ENCODE measurements at places on chromosomes 2 and 18.

GRCh38 chr2:22769497-22769896 is 615.5 kb upstream of the KLHL29 start:
- no peak for DNase-seq

- no peak for DNase-seq
Measured at GRCh38 chr2:207039225-207039624, 99.9 kb downstream of the CPO start.

- DNase-seq, result no peak
Measured at GRCh38 chr2:168574856-168575630, 119.0 kb downstream of the CERS6 start.

DNA sequence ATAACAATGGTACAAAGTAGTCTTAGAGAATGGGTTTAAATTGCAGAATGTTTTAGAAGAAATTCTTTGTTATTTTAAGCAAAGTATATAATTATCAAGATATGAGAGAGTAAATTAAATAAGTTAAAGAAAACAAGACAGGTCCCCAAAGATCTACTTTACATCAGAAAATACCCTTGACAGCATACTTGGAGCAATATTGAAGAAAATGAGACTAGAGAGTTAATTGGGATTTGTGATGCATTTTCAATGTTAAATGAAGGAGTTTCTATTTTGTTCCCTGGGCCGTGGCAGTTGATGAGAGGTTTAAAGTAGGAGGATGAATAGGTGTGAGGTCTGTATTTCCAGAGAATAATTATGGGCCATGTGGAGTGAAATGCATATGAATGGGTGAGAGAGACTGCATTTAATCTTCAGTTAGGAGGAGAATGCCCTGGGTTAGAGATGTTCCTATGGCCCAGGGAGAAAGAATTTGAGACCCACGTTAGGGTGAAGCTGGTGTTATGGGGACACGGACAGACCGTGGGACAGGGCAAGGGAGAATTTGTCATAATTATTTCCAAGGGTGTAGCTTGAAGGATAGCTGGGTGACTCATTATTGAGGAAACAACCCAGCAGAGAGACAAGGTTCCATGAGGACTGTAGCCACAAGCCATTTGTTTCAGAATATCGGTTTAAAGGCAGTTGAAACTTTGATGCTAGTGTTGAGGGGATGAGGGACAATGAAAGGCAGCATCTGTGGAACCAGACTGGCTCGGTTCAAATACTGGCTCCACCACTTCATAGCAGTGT is 22.7 kb downstream of the MGAT5 start:
- DNase-seq, result no peak

DNA sequence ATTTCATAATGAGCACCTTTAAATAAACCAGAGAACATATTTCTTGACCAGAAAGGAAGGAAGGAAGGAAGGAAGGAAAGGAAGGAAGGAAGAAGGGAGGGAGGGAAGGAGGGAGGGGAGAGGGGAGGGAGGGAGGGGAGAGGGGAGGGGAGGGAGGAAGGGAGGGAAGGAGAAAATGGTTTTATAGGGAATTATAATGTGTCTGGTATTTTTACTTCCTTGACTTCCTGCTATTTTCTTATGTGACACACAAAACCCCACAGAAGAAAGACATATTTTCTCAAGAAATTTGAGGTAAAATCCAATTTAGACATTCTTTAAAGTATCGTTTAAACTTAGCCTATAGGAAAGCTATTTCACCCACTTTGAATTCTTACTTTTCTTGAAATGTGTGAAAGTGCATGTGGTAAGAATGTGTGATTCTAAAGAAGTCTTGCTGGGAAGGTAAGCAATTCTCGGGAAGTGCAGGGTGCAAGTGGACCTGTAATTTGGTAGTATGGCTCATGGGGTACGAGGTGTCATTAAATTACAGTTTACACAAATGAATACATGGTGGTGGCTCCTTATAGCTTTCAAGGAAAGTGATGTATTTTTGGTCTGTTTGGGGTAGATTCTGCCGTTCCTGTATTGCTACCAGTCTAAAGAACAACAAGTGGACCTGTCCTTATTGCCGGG is 18.0 kb downstream of the RNF125 start:
- DNase-seq, result no peak

- DNase-seq, result peak; percentile 64
Measured at GRCh38 chr2:176075481-176075880, 8.3 kb downstream of the EVX2 start.

- DNase-seq, result no peak
Measured at GRCh38 chr2:147759536-147759935, 85.3 kb upstream of the ACVR2A start.

- no peak for DNase-seq
Measured at GRCh38 chr2:121634354-121635307, 14.6 kb downstream of the CLASP1 start.

DNA sequence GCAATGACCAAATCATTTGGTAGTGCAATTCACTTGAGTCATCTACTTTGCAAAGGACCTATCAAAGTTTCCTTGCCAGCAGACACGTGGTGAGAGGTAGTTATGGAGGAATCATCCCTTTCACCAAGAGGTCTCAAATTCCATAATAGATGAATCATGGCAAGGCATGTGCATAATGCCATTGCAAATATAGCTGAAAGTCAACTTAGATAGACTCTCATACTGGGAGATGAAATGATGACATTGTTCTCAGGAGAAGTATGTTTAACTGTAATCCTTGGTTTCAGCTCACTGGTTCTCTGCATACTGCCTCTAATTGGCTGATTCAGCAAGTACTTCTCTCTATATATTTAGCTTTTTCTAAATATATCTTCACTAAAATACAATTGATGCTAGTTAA is 57.2 kb downstream of the CALCRL start:
- no peak for DNase-seq

- DNase-seq, result no peak
Measured at GRCh38 chr18:48279312-48279711, 129.9 kb downstream of the ZBTB7C start.

DNA sequence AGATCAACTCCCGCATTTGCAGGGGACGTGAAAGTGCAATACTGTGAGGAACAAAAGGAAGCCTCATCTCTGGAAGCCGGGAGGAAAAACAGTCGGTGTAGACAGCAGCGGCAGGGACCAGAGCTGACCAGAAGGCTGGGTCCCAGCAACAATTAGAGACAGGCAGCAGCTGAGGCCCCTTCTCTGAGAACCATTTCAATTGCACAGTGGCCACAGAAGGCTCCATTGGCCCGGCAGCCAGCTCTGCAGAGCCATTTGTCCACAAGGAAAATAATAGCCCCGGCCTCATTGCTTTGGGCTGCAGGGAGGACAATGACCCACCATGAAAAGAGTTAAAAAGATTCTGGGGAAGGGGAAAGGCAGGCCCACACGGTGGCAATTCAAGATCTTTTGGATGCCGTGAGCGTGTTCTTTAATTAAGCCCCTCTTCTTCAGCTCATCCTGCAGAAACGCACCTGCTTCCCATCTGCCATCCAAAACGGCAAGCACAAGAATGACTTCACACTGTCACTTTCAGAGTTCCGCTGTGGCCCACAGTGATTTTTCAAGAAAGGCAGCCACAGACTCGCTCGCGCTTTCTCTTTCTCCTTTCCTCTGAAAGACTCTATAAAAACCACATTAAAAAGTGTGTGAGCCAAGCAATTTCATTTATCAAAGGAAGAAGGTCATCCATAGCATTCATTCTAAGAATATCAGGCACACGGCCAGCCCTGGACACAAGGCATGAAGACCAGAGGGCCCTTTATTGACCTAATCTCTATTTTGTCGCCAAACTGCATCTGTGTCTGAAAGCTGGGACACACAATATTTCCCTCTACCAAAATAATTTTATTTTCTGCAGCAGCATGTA is 293.6 kb downstream of the SOX11 start:
- DNase-seq, result no peak

GRCh38 chr2:105239924-105240323 is 1.6 kb upstream of the GPR45 start:
- DNase-seq, result no peak

- no peak for DNase-seq
Measured at GRCh38 chr2:55883829-55884228, 39.8 kb downstream of the EFEMP1 start.

GRCh38 chr2:54997826-54998225 is 52.4 kb downstream of the RTN4 start:
- DNase-seq, result no peak

DNA sequence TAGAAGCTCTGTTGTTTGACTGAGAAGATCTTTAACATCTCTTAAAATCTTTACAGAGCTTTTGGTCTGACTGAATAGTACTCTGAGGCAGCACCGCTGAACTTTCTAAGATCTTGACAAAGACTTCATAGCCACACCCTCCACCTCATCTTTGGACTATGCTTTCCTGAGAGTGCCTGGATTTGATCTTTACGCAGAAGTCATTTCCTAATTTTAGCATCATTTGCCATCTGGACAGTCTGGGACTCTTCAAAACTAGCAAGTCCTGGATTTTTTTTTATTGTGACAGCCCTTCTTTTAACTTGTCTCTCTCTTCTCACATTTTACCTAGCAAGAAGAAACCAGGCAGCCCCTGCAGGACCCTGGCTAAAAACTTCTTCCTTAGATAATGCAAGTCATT is 188.8 kb downstream of the CTIF start:
- DNase-seq, result peak; percentile 43

DNA sequence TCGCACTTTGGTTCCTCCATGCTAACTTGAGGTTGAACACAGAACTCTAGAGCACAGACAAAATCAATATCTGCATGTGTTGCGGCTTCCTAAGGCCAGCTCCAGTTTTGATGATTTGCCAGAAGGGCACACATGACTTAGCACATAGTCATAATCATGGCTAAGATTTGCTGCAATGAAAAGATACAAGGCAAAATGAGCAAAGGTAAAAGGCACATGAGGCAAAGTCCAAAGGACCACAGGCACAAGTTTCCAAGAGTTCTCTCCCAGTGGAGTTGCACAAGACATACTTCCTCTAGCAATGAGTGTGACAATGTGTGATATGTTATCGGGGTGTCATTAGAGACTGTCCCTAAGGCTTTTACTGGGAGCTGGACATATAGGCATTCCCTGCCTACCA is 24.2 kb upstream of the CXXC1 start:
- DNase-seq, result no peak

GRCh38 chr2:232741294-232741693 is 35.1 kb downstream of the KCNJ13 start:
- no peak for DNase-seq

DNA sequence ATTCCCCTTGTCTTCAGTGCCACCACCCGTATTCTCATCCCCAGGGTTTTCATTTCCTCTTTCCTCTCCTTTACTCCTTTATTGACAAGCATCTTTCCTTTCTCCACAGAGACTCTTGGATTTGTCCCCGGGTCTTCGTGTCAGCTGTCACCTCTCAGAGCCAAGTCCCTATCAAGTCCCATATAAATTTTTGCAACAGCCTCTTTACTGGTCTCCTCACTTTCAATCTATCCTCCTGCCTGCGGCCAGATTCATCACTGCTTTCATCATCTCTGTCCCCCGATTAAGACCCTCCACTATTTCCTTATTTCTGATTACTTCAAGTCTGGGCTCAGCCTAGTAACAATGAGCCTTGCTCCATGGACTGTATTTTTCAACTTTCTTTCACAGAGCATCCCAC is 113.8 kb downstream of the CTAGE1 start:
- DNase-seq, result no peak

- no peak for DNase-seq
Measured at GRCh38 chr2:168910330-168910729, 9.2 kb downstream of the G6PC2 start.

- DNase-seq, result no peak
Measured at GRCh38 chr2:190896477-190896876, 15.9 kb downstream of the GLS start.

- DNase-seq, result peak; percentile 27
Measured at GRCh38 chr18:4453874-4454536, 1.1 kb downstream of the DLGAP1 start.

GRCh38 chr2:144254342-144255235 is 265.3 kb downstream of the ZEB2 start:
- DNase-seq, result no peak

- no peak for DNase-seq
Measured at GRCh38 chr2:16023506-16024360, 83.4 kb downstream of the MYCN start.
